Ascending aorta (tissue), 2 donors: ENCODE measurements at places on chromosomes 3 and 15. TPM values are rescaled to one million over a fixed set of nuclear protein-coding genes. Genes with fewer than 3 reads are reported as not detected.

DNA sequence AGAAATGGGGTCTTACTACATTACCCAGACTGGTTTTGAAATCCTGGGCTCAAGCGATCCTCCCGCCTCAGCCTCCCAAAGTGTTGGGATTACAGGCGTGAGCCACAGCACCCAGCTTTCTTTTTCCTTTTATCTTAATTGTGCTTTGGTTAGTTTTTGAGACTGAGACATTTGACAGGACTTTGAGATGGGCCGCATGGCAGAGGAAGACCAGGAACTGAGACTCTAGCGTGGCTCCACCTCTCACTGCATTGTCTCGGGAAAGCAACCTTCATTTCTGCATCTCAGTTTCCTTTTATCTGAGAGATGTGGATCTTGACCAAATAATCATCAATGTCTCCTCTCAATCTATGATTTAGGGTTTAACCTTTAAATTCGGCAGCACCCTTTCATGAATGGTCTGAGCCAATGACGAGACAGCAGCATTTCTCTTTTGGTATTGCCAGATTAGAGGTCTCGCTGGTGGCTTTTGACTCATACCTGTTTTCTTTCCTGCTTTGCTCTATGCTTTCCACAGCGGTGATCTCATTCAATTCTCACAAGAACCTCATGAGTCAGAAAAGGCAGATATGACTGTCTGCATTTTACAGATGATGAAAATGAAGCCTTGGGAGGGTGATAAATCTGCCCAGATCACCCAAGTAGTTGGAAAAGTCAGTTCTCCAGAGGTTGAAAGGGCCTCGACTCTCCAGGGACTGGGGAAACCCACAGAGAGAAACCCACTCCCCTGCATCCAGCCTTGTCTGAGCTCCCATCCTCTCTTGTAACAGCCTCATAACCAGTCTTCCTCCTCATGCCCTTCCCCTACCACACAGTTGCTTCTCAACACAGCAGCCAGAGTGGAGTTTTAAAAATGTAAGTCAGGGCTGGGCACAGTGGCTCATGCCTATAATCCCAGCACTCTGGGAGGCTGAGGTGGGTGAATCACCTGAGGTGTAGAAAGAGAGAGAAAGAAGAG, 84.8 kb upstream of the FOXB1 start:
- no peak for DNase-seq

SYNPR gene
- not detected for total RNA-seq

GRCh38 chr15:100078511-100079220, 263.1 kb downstream of the ADAMTS17 start:
- no peak for DNase-seq

DNA sequence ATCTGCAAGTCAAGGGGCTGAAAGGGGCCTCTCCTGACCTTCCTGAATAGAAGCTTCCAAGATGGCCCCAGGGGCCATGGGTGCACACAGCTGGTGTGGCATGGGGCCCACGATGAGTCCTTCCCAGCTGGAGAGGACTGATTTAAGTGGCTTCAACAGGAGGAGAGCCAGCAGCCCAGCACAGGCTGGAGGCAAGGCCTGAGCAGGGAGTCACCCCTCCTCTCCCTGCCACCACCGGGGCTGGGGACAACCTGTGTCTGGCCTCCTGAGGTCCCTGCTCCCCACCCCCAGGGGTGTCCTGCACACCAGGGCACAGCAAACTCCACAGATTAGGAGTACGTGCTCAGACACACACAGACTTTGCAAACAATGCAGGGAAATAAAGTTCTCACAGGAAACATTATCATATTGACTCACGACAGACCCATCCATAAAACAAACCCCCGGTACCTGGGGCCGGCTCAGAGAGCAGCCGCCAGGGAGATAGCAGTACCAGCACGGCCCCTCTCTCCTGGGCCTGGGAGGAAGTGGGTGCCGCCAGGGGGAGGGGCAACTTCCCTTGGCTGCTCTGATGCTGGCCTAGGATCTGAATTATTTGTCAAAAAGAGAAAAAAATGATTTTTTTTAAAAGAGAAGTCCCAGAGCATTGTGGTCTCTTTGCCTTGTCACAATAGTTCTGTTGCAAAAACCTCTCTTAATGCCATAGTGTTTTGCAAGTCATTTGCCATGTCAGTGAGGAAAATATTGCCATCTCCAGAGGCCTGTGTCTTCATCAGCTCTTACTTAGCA, 21.9 kb upstream of the TSEN2 start:
- DNase-seq: no peak

DNA sequence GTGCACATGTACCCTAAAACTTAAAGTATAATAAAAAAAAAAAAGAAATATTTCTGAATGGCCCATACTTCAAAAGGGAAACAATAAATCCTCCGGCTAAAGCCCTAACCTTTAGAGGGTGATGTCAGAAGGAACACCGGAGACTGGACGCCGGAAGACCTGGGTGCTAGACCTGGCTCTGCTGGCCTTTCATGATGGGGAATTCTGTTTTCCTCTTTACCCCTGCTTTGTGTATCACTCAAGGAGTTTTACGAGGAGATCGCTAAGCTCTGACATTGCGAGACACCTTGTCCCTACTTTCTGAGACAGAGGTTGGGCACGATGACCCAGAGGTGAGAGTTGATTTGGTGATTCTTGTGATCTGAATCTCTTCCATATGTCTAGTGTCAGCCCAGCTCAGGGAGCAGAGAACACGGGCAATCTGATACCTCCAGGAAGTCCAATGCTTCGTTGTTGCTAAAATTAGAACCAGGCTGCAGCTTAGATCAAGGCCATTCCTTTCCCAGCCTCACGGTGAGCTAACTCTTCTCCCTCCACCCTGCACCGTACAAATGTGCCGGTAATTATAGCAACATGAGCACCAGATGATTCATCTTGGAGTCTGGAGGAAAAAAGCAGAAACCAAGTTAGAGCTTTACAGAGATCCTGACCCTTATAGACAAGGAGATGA, 42.0 kb upstream of the CFAP161 start:
- DNase-seq: no peak

RASGRF1 gene
- not detected for total RNA-seq

DNA sequence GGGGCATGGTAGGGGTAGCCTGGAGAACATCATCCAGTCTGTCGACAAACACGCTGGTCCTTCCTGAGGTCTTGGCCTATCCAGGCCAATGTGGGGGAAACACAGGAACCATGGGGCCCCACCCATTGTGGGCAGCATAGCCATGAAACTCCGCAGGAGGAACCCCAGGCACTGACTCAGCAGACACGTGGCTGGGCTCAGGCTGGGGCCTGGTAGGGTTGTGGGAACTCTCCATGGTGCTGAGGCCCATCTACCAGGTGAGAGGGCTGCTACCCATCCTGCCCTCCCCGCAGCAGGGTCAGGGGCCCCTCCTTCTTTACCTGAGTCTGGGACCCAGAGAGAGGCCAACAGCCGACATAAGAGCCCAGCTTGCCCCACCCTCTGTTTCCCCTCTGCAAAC, 22.6 kb upstream of the CACNA2D2 start:
- no peak for DNase-seq

CRABP1 gene
- not detected for total RNA-seq

KAT2B gene
- 10.5 TPM for total RNA-seq

DNA sequence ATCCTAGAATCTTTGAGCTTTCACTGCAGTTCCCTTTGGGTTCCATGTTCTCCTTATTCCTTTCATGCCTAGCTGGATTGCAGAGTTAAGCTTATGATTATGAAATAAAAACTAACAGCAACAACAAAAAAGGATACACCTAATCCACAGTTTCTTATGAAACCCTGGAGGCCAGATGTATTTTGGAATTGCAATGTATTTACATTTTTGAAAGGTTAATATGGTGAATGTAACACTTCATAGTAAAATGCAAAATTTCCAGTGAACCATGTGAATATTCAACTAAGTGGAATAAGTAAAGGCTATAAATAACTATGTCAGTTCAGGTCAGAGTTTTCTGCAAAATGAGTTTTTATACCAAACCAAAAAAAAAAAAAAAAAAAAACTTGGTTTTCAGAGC, 65.8 kb upstream of the FLNB start:
- DNase-seq: no peak

- no peak for DNase-seq
Observed at GRCh38 chr15:28078191-28078719, 20.9 kb downstream of the OCA2 start.

- peak; percentile 90 for DNase-seq
Observed at GRCh38 chr15:88954431-88955277, 41.5 kb upstream of the MFGE8 start.

- no peak for DNase-seq
Observed at GRCh38 chr3:172543419-172543818, 20.2 kb upstream of the TNFSF10 start.

DNA sequence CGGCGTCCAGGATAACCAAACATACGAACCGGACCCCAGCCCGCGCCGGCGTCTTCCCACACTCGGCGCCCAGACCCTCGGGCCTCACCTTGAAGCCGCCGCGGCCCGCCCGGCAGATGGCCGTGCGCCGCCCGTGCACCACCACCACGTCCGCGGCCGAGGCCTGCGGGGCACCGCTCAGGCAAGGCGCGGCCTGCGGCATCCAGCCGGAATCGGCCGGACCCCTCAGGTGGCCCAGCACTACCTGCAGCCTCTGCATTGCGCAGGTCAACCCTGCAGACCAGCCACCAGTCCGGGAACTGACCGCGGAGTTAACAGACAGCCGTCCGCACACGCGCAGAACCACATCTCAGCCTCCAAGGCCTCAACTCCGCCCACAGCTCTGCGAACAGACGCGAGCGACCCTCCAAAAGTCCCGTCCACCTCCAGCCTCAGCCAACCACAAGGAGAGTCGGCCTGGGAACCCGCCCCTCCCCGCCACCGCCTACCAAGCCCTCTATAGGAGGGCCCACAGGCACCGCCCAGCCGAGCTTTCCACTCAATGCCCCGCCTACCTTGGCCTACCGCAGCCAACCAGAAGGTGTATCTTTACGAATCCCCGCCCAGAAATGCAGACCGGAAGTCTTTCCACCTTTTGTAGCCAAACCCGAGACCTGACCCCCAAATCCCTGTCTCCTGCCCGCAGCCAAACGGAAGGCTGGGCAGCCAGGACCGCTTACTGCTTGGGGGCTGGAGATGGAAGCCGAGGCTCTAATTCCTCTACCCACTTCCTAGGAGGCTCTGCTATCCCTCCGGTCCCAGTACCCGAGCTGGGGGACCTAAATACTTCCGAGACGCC, at the start of gene ACAA1:
TSS of gene ACAA1 (minus strand) at position 351 of the 838 bp plus-strand sequence. CDS start at position 259, 92 bp downstream.
- peak; percentile 100 for DNase-seq

PTX3 gene
- total RNA-seq: 9.2 TPM

- no peak for DNase-seq
Observed at GRCh38 chr15:41794081-41794480, 19.8 kb downstream of the MAPKBP1 start.

GRCh38 chr3:99838755-99839154, 21.1 kb downstream of the CMSS1 start:
- DNase-seq: no peak

DNA sequence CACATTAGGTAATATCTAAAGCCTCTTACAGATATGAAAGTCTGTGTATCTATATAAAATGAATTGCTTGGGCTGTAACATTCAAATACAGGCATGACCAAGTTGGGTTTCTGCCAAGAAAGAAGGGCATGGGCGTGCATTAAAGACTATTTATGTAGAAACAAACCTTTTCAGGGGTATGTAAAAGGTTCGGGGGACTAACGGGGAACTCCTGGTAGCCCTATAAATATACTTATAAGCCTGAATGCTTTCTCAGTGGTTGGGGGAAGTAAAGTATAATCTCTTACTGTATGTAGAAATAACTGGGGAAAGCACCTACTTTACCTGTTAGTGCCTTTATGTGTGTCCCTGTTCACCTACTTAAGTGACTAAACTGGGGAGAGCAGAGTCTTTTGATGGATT, 154.5 kb upstream of the TBL1XR1 start:
- no peak for DNase-seq

GPR62 gene
- total RNA-seq: not detected

- DNase-seq: no peak
Observed at GRCh38 chr3:7407107-7407506, 546.2 kb downstream of the GRM7 start.

DNA sequence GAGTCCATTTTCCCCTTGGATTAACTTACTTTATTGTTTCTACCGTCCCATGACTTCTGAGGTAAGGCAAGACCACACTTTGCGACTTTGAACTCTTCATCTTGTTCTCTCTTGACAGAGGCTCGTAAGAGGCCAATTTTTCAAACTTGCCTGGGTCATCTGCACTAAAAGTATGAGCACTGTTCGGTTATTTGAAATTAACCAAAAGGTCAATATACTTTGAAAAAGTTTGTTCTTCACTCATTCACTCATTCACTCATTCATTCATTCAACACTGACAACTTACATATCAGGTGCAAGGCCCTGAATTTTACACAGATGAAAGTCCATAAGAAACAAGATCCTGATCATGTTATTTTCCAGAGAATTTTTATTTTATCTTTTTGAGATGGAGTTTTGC, 57.9 kb downstream of the ATP1B3 start:
- no peak for DNase-seq

ROPN1 gene
- total RNA-seq: not detected

GRCh38 chr3:172138193-172138537, 98.8 kb downstream of the FNDC3B start:
- no peak for DNase-seq

GRCh38 chr3:36928220-36928619, 16.6 kb downstream of the TRANK1 start:
- no peak for DNase-seq

DNA sequence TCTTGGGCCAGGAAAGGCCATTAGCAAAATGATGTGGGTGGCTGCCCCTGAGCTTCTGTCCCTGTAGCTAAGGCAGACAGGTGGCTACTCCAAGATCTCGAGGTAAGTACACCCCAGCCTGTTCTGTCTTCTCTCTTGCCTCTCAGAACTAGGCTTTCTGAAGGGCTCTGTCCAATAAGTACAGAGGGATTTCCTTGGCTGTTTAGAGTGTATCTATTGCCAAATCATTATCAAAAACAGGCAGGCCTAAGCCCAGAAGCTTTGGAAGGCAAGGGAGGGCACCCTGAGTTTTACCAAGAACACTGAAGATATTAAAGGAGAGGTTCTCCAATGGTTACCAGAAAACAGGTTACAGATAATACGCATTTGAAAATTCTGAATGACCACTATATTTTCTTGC, 156.6 kb downstream of the MYRIP start:
- no peak for DNase-seq

DNA sequence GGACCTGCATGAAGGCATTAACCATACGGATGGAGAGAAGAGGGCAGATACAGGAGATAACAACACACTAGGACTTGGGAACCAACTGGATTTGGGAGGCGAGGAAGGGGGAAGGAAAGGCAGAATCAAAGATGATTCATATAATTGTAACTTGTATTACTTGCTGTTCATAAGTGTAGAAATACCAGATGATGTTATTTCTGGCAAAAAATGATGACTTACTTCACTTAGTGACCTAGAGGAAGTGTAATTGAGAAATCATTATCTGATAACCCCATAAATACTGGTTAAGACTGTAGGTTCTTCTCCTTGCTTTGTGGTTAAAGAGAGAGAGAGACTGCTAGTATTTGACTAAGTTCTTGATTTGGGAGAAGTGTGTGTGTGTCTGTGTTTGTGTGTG, 50.5 kb upstream of the GK5 start:
- DNase-seq: no peak

GOLGA8J gene
- total RNA-seq: 0.75 TPM

EPHA3 gene
- total RNA-seq: 3.3 TPM

SLC2A2 gene
- not detected for total RNA-seq

TOP2B gene
- total RNA-seq: 20.0 TPM

- no peak for DNase-seq
Observed at GRCh38 chr15:69852916-69853315, 244.8 kb downstream of the TLE3 start.

- peak; percentile 34 for DNase-seq
Observed at GRCh38 chr15:101028772-101029438, 109.7 kb downstream of the LRRK1 start.

GRCh38 chr15:98381446-98381845, 266.9 kb upstream of the IGF1R start:
- no peak for DNase-seq

RPUSD3 gene
- 30.7 TPM for total RNA-seq
